ENCODE measurements at places on chromosomes 1 and 21. TPM values are rescaled to one million over a fixed set of nuclear protein-coding genes. Genes with fewer than 3 reads are reported as not detected.

The SLC41A1 gene
- 0.40 TPM for total RNA-seq

The FRRS1 gene
- 10.4 TPM for total RNA-seq

The DPT gene
- 0.10 TPM for total RNA-seq

The TNFRSF1B gene
- 87.2 TPM for total RNA-seq

The ACOT7 gene
- total RNA-seq: 96.9 TPM

The IFI44 gene
- total RNA-seq: 79.2 TPM

The PRR9 gene
- total RNA-seq: not detected

DNA sequence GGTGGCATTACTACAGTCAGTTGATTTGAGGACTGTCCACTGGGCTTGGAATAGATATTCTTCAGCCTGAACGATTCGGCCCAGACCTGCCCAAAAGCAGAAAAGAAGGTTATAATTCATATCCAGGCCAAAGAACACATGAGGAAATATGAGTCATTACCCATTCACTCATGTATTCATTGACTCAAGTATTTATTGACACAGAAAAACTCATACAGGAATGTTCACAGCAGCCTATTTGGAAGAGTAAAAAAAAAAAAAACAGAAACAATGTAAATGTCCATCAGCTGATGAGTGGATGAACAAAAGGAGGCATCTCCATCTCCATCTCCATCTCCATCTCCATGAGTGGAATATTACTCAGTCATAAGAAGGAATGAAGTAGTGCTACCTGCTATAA lies 15.9 kb downstream of the ZMYND12 start:
- DNase-seq: no peak

- DNase-seq: peak; percentile 44
These were observed 48.6 kb downstream of the CEP350 start for GRCh38 chr1:180003026-180003695.

GRCh38 chr1:11731691-11732283 lies 4.1 kb upstream of the AGTRAP start:
- DNase-seq: no peak

DNA sequence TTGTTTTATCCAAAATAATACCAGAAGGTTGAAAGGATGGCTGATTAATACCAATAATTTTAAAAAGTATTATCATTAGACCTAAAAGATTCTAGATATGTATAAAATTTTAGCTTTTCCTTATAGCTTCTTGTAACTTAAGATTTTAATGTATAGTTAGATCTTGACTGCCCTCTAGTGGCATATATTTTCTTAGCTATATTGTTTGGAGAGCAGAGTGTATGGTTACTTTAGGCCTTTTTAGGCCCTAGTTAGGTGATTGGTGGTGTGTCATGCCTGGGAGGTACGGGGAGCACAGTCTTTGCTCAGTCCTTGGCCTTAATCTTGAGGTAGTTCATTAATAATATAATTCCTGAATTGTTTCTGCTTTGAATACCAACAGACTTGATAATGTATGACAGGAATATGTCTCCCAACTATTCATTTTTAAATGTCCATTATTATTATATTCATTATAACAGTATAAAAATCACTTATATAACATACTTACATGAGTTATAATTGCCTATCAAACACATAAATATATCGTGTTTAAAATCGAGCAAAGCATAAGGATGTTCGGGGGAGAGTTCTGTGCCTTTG lies 328.4 kb downstream of the ZP4 start:
- peak; percentile 4 for DNase-seq

DNA sequence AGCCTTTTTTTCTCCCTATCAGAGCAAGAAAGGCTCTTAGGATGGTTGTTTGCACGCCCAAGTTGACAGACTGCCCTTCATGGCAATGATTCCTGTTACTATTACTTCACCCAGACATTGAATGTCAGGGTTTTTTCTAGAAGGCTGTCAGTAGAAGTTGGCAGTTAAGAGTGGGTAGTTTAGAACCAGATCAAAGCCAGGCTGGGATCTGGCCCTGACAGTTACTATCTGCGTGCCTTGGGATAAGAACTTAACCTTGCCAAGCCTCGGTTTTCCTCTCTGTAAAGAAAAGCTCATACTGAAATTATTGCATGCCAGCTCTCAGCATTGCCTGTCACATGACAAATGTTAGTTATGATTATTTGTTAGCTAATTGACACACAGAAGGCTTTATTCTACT lies 58.7 kb upstream of the PPP2R5A start:
- no peak for DNase-seq

- DNase-seq: no peak
These were observed 1.1 kb downstream of the TNFRSF4 start for GRCh38 chr1:1212780-1213344.

DNA sequence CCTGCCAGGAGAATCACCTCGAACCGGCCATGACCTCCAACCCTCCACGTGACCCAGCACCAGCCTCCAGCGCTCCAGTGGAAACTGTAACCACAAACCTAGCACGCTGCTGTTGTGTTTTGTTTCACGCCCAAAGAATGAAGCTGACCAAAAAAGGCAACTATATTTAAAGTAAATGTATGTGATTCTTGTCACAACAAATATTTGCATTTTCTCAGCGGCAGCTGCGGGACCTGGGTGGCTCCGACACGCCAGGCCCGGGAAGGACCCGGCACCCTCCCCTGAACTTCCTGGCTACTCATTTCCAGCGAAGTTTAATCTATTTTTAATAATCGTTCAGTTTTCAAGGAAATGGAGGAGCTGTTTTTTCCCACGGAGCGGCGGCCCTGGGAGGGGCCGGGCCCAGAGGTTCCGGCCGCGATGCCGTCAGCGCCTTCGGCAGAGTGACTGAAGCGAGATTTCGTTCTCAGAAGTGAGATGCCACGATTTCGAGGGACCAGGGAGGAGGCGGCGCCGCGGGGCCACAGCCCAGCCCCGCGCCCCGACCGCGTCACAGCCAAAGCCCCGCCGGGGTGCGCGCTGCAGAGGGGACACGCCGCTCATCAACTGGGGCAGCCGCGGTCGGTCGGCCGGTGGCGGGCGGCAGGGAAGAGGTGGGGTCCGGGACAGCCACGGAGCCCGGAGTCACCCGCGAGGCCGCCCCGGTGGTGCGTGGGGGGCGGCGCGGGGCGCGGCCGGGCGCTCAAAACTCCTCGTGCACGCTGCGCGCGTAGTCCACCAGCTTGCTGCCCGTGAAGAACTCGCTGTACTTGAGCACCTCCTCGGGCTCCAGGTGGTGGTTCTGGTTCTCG lies 3.0 kb upstream of the TNFRSF4 start:
- DNase-seq: no peak

DNA sequence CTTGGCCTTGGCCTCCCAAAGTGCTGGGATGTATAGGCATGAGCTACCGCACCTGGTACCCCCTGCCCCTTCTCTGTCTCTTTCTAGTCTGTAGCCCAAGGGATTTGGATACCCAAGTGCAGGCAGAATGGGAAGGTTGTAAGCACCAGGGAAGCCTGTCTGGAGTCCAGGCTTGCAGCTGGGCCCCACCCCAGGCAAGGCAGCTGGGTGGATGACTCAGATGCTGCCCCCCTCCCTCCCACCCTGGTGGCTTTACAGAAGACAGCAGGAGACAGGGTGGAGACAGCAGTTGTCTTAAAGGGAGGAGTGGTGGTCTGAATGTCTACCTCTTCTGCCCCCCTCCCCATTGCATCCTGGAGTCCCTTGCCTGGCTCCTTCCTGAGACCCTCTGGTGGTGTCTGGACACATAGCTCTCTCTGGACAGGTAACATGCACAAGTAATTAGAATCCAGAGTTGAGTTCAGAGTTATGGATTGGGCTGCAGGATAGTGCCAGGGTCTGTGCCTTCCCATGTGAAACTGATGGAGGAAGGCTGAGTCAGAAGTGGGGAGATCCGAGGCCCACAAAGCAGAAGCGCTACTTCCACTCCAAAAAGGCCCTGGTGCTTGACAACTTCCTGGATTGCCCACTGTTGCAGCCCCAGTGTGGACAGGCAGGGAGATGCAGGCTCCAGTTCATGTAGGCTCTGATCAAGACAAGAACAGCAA lies 5.1 kb downstream of the LMNA start:
- DNase-seq: no peak

- no peak for DNase-seq
These were observed 20.4 kb downstream of the SLC26A9 start for GRCh38 chr1:205922806-205923205.

DNA sequence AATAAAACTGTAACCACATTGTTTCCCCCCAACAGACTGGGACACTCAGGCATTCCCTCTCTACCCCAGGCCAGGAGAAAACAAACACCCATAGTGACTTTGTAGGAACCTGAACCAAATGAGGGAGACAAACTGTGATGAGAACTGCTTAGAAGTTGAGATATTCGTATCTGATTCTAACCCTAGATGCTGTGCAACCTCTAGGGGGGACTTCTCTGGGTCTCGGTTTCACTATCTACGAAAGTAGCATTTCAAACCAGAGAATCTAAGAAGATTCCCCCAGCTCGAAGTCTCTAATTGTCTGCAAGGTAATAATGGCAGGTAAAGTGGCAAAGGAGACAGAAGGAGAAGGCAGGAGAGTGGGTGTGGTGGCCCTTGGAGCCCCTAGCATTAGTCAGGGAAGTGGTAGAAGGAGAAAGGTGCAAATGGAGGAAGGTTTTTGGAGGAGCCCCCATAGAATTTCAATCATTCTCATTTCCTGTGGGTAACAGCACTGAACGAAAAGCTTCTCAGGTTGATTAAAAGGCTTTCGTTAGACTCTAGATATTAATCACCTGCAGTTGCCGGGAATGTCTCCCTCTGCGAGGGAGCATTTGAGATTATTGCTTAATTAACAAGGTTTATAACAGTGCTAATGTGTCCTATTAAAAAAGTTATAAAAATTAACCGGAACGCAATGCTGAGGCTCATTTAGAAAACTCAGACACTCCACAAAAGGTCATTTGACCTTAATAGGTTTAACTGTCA lies 46.4 kb downstream of the BEND5 start:
- no peak for DNase-seq

DNA sequence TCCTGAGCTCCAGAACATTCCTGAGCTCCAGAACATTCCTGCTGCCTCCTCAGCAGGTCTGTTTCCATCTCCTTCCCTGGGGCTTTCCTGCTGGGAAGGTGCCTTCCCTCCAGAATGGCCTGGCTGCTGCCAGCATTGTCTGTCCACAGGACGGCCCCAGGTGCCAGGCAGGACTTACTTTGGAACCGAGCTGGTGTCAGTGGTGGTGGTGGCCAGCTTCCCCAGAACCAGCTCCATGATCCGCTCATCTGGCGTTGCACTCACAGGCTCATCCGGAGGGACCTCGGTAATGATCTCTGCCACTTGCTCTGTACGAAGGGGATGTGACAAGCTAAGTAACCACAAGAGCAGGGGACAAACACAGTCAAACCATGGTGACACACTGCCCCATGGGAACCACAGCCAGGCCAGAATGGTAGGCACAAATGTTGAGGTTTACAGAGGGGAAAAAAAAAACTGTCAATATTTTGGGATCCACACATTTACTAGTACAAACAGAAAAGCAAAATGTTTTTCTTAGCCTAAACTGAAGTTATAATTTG lies 41.3 kb downstream of the PRDM15 start:
- no peak for DNase-seq

DNA sequence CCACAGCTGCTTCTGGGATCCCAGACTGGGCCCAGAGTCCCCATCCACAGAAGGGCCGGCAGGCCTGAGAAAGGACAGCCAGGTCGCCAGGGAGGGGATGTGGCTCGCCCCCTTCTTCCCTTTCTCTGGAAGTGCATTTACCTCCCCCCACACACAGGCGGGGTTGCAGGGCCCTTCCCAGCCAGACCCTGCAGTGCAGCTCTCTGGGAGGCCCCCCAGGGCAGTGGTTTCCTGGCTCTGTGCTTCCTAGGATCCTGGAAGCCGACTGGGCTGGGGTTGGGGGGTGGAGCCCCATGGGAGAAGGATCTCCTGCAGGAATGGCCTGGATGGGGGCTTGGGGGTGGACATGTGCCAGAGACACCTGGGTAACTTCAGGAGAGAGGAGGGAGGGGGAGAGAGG lies 4.2 kb upstream of the COL6A1 start:
- no peak for DNase-seq

Measured in GM12878 (cell line).